ENCODE measurements at places on chromosomes 4 and X. TPM values are rescaled to one million over a fixed set of nuclear protein-coding genes. Genes with fewer than 3 reads are reported as not detected.
A peak's percentile ranks its signal among the peaks of the same experiment; 100 is the strongest.

Gene ARHGAP6
- 3.1 TPM for total RNA-seq

Gene IL9R
- total RNA-seq = not detected

Gene TBC1D8B
- total RNA-seq = 4.1 TPM

Gene RGN
- total RNA-seq = 21.6 TPM

Gene GPR34
- total RNA-seq = 5.9 TPM

Gene ZAR1
- not detected for total RNA-seq

Gene PSAPL1
- not detected for total RNA-seq

Gene NDNF
- total RNA-seq = 2.1 TPM

Gene TLR10
- total RNA-seq = not detected

Gene HDX
- total RNA-seq = 6.7 TPM

Gene LEF1
- total RNA-seq = 1.0 TPM

Gene FGF2
- 6.7 TPM for total RNA-seq

Gene SRPX
- total RNA-seq = 80.2 TPM

Gene UGT2B17
- total RNA-seq = not detected

Gene CNKSR2
- total RNA-seq = 0.79 TPM

Gene ANXA10
- total RNA-seq = not detected

Gene REELD1
- not detected for total RNA-seq

- DNase-seq = no peak
These were observed 1126.9 kb downstream of the STPG2 start for GRCh38 chr4:97016186-97016907.

- no peak for DNase-seq
These were observed 126.9 kb upstream of the GPRIN3 start for GRCh38 chr4:89434364-89434988.

- DNase-seq = no peak
These were observed 178.4 kb downstream of the TECRL start for GRCh38 chr4:64230709-64231310.

GRCh38 chr4:38759113-38759789 is 23.5 kb downstream of the TLR10 start:
- DNase-seq = peak; percentile 56

GRCh38 chr4:153260132-153260531 is 55.9 kb downstream of the TRIM2 start:
- no peak for DNase-seq

DNA sequence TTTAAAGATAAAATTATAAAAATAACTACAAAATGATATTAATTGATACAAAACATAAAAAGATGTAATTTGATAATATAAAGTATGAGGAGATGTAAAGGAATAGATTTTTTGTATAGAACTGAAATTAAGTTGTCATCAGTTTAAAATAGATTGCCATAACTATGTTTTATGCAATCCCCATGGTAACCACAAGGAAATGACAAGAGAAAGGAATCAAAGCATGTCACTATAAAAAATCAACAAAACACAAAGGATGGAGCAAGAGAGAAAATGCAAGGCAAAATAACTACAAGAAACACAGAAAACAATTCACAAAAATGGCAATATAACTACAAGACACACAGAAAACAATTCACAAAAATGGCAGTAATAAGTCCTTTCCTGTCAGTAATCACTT is 27.0 kb upstream of the GUCY2F start:
- no peak for DNase-seq

DNA sequence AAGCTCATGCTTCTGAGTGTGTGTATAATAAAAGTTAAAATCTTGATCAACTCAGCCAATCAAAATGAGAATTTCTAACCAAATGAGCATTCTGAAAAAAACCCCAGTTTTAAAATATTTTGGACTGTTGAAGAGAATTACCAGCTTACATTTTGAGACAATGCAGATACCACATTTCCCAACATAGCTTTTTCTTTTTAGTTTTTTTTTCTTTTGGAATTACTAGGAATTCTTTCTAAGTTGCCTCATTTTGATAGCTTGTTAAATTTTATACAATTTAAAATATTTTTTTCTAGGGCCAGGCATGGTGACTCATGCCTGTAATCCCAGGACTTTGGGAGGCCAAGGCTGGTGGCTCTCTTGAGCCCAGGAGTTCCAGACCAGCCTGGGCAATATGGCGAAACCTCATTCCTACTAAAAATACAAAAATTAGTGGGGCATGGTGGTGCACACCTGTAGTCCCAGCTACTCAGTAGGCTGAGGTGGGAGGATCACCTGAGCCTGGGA is 2.2 kb downstream of the RP2 start:
- DNase-seq = no peak

DNA sequence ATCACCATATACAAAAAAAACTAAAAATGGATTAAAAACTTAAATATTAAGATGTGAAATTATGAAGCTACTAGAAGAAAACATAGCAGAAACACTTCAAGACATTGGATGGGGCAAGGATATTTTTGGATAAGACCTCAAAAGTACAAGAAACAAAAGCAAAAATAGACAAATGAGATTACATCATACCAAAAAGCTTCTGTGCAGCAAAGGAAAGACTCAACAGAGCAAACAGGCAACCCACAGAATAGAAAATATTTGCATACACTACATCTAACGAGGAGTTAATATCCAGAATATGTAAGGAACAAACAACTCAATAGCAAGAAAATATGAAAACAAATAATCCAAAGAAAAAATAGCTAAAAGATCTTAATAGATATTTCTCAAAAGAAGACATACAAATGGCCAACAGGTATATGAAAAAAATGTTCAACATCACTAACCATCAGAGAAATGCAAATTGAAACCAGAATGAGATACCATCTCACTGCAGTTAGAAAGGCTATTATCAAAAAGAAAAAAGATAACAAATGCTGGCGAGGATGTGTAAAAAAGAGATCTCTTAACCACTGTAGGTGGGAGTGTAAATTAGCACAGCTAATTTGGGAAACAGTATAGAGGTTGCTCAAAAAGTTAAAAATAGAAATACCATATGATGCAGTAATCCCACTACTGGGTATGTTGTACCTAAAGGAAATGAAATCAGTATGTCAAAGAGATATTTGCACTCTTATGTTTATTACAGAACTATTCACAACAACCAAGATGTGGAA is 17.8 kb upstream of the LRCH2 start:
- no peak for DNase-seq

DNA sequence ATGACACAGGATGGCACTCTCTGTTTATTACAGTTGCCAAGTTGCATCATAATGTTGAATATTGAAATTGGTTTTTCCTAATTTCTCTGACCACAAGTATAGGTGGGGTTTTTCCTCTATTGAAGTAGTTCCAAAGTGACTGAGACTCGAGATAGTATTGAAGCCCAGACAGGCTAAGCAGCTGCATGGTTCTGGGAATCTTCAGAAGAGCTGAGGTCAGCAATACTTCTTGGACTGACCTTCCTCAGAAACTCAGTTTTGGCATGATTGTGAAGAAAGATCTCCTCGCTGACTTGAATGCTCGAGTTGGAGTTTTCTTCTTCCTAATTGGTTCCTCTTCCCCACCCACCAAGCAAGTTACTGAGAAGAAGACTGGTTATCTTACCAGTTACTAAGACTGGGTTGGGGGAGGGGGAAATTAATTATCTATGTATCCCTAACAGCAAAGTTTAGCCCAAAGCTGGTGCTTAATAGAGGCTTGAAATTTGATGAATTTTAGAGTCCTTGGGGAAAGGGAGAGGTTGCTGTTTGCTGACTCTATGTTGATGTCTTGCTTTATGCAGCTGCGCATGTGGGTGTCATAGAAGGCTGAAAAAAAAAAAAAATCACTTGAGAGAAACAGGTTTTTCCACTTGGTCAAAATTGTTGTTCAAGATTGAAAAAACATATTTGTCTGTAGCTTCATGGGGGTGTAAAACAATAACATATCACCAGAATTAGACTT is 91.1 kb downstream of the P2RY10 start:
- DNase-seq = no peak

GRCh38 chr4:26345565-26345938 is 24.7 kb downstream of the RBPJ start:
- DNase-seq = no peak

DNA sequence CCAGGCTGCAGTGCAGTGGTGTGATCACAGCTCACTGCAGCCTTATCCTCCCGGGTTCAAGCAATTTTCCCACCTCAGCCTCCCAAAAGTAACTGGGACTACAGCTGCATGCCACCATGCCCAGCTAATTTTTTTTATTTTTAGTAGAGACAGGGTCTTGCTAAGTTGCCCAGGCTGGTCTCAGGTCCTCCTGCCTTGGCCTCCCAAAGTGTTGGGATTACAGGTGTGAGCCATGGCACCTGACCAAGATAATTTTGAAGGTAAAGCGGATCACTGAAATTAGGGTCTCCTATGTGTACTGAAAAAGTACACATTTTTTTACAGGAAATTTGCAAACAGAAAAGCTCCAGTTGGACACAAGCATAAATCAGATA is 4.8 kb downstream of the SAT1 start:
- no peak for DNase-seq

DNA sequence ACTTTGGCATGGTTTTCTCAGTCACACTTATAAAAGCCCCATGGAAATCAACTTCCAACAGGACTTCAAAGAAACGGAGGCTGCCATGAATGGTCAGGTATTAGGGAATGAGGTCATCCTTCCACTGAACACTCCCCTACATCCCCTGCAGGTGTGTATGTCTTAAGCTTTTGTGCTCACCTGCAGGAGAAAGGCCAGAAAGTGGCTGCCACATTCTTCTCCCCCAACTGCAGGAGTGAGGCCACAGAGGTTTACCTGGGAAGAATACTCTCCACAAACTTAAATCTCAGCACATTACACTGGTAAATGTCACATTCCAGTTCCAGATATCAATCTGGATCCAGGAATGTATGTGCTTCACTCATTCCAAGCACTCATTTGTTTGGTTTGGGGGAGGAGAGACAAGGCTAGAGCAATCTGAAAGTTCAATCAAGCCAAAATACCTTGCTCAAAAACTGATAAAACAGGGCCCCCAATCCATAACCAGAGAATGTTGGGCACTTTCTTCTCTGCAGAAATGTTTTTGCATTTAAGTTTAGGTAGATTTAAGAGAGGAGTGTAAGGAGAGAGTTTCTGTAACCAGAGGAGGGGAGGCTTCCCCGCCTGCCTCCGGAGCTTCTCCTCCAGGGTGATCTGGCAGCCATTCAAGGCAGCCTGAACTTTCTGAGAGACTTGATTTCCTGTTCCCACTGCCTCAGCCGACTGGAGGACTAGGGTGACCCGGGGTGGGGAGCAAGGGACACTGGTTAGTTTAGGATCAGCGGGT is 15.4 kb downstream of the FAM9C start:
- peak; percentile 54 for DNase-seq

GRCh38 chr4:10072420-10073017 is 44.1 kb downstream of the WDR1 start:
- DNase-seq = no peak

GRCh38 chrX:128599632-128600031 is 547.4 kb upstream of the ACTRT1 start:
- no peak for DNase-seq

GRCh38 chr4:145507636-145508035 is 26.0 kb downstream of the SMAD1 start:
- DNase-seq = no peak

GRCh38 chr4:126268106-126268505 is 953.4 kb downstream of the FAT4 start:
- DNase-seq = no peak

GRCh38 chr4:157246964-157247363 is 26.4 kb downstream of the GRIA2 start:
- no peak for DNase-seq

- DNase-seq = peak; percentile 64
These were observed 3.3 kb upstream of the CXCR3 start for GRCh38 chrX:71621603-71622002.

DNA sequence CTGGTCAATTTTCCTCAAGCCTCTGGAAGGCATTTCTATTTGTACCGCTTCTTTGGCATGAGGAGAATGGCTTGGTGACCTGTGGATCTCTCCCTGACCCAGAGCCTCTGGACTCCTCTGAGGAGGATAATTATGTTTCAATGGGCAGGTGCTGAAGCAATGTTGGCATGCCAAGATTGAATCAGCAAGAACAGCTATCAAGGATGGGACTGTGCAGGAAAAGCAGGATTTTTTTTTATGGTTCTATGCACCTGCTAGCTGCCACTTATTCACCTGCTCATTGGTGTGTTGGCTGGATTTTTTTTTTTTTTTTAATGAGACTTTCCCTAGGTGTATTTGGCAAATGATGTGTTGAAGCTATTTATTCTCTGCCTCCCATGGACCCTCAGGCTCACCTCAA is 821.2 kb downstream of the RPA4 start:
- no peak for DNase-seq

DNA sequence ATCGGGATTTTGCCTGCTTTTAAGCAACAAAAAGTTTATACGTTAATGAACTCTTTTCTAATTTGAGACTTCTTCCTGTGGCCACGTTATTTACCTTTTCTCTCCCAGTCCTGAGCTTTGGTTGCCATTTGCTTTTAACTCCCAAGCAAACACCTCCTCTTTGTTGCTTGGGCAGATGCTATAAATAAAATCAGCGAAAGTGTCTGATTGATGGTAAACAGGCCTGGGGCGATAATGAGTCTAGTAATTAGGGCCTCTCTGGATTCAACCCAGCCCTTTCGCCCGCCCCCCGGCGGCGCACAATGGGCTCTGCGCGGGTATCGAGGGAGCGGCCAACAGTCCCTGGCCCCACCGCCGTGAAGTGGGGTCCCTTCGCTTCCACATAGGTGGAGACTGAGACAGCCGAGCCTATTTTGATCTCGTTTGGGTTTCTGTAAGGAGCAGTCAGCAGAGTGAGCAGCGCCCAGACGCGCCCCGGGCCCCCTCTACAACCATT is 790 bp downstream of the CLGN start:
- DNase-seq = peak; percentile 72

- DNase-seq = no peak
These were observed 227.8 kb upstream of the CXXC4 start for GRCh38 chr4:104722467-104722866.

- DNase-seq = no peak
These were observed 164.1 kb downstream of the EFNB1 start for GRCh38 chrX:68992821-68993397.

GRCh38 chrX:21781976-21782375 is 24.1 kb upstream of the SMPX start:
- no peak for DNase-seq

Measured in right cardiac atrium (tissue), 5 donors.